ENCODE measurements at places on chromosomes 7 and 10. TPM values are rescaled to one million over a fixed set of nuclear protein-coding genes. Genes with fewer than 3 reads are reported as not detected.

Gene HECW1
- polyA plus RNA-seq = 0.04 TPM

Gene RARRES2
- polyA plus RNA-seq = 0.68 TPM

Gene ADAM8
- polyA plus RNA-seq = 34.1 TPM

Gene MMD2
- polyA plus RNA-seq = not detected

Gene ANXA8
- 0.18 TPM for polyA plus RNA-seq
